ENCODE measurements at places on chromosomes 6 and 20.
A peak's percentile ranks its signal among the peaks of the same experiment; 100 is the strongest.

GRCh38 chr6:32187009-32187709, 2.8 kb downstream of the PBX2 start:
- DNase-seq = no peak

DNA sequence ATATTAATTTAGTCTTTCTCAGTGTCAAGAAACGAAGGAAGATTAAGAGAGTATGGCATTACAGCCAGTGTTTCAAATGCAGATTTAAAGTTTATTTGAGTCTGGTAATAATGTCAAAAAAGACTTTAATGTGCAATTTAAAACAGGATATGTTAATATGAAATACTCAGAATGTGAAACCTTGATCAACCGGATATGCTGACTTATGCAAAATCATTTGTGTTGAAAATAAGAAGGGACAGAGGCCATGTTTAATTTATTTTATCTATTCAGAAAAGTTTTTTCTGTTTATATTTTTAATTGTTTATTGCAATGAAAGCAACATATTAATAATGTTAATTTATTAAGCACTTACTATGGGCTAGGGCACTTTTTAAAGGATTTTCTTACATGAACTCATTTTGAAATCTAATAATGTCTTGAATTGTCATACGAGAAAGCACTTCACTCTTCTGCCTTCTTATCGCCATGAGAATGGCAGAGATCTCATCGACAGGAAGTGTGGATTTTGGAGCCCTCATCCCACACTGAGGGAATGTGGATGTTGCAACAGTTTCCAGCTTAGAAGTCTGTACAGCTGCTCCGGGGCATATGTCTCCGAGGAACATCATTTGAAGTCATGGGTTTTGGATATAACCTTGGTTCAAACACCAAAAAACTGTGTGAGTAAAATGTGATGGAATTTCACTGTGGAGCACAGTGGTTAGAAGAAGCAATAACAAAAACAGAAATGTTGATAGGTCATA, 1410.4 kb downstream of the EPHA7 start:
- no peak for DNase-seq

DNA sequence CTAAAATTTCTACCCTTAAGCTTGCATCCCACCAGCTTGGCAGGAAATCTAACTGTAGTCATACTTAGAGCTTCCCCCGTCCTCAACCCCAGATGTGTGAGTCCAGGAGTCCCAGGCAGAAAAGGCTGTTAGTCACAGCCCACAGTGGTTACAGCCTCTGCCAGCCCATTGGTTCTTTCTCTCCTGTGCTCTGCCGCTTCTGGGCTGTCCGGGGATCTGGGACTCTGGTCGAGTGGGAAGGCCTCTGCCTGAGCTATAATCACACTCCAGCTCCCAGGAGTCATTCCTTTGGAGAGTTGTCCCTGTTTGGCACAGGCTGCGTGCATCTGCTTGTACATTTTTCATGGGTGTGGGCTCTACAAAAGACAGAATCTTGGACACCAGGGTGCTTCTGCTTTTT, 45.6 kb upstream of the FYN start:
- DNase-seq = no peak

DNA sequence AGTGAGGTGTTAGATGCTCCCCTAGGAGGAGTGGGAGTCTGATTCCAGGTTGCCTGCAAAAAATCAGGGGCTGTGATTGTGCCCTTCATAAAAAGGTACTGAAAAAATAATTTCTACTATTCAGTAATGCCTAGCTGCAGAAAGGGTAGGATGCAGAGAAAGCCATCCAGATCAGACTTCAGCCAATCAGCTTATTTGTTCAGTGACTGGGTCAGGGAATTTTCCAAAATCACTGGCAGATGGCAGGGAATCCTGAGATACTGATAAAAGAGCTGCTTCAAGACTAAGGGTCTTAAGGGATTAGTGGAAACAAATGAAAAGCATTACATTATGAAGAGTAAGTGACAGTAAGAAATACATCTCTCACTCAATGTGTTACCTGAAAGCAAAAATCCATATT, 42.8 kb upstream of the MTRF1L start:
- DNase-seq = no peak

DNA sequence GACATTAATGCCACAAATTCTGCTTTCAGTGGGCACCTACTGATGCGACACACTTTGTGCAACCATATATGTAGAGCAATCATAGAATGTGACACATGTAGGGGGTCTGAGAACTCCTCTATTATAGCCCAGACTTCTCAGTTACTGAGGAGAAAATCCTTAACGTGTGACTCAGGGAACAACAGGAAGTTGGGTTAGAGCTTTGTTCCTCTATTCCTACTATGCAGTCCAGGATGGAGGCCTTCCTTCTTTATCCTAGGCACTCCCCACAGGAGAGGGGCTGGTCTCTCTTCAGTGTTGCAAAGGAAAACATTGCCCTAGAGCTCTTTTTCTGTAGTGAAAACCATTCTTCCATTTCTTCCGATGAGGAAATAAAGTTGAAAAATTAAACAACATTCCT, 39.6 kb upstream of the RCAN2 start:
- no peak for DNase-seq

- DNase-seq = no peak
Measured at GRCh38 chr20:56439771-56440291, 27.8 kb downstream of the CASS4 start.

- no peak for DNase-seq
Measured at GRCh38 chr6:31547727-31548543, 527 bp downstream of the NFKBIL1 start.

DNA sequence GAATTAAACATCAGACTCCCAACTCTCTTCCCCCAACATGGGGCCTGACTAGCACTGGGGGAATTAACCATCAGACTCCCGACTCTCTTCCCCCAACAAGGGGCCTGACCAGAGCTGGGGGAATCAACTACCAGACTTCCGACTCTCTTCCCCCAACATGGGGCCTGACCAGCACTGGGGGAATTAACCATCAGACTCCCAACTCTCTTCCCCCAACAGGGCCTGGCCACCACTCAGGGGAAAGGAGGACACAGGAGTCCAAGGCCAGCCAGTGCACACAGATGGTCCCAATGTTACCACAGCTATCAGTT, 13.1 kb downstream of the CST7 start:
- no peak for DNase-seq

- no peak for DNase-seq
Measured at GRCh38 chr6:123879749-123880148, 76.1 kb downstream of the NKAIN2 start.

DNA sequence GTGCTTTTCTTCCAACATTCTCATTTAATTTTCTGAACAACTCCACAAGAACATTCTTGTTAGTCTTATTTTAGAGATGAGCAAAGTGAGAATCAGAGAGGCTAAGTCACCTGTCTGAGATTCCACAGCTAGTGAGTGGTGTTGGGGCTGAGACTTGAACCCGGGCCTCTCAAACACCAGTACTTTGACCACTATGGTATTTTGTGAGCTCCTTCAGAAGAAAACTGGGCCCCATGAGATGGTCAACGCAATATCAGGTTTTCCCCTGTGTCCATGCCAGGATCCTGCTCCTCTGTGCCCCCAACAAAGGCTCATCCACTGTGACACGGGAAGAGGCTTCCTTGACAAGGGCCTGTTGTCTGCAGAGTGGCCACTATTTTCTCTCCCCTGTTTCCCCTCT, 51.9 kb downstream of the MAFB start:
- DNase-seq = no peak

- DNase-seq = no peak
Measured at GRCh38 chr6:73134588-73134987, 90.7 kb downstream of the KHDC1L start.

- no peak for DNase-seq
Measured at GRCh38 chr6:20208687-20209378, 3.4 kb downstream of the MBOAT1 start.

- peak; percentile 63 for DNase-seq
Measured at GRCh38 chr6:149941583-149942460, at the start of gene ULBP2. TSS of gene ULBP2 (plus strand) at chr6:149942014. CDS start at chr6:149942073, 59 bp downstream.

GRCh38 chr6:4459032-4459431, 317.2 kb upstream of the CDYL start:
- DNase-seq = no peak

DNA sequence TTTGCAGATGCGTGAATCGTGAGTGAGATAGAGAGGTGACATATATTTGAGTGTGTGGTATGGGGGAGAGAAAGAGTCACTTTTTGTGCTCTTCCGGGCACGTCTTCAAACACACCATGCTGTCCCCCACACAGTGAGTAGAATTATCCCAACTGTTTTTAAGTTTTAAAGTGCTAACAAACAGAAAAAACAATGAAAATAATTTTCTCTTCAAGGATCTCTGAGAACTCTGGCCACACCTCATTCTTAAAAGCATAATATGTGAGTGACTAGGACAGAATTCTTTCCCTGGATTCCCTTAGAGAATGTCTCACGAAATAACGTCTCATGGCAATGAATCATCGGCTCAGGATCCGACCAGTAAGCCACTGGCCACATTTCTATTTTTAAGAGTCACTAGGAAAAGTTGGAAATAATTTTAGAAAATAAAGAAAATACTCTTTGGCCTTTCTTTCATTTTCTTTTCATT, 235.7 kb upstream of the ZNF217 start:
- no peak for DNase-seq

- DNase-seq = no peak
Measured at GRCh38 chr6:43428112-43428570, 800 bp downstream of the ABCC10 start.

DNA sequence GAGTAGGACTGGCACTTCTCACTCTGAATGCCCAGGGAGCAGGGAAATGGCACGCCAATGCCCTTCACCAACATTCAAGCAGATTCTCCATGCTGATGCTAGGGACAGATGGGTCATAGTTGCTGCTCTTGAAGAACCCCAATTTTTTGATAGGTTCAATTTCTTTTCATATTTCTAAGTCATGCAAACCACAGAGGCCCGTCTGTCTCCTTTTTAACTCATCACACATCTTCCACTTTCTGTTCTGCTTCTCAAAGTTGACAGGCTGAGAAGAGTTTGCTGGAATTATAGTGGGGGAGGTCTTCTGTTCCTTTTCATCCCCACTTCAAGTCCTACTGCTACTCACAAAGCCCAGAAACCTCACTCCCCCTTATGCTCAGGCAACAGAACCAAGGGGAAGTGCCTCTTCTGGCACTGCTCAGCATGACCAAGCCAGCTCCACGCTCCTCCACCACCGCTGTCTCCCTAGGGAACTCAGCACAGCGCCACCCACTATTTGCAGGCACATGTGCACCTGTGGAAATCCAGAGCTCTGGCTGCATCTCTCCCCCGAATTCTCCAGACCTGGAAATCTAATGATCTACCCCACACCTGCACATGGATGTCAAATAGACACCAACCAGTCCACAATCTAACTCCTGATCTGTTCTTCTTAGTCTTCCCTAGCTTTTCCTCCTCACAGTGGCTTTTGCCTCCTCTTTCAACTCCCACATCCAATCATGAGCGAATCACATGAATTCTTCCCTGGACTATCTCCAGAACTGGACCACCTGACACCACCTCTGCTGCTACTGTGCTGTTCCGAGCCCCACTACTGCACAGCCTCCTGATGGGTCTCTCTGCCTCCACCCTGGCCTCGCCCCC, 10.7 kb downstream of the ZBTB24 start:
- DNase-seq = no peak

DNA sequence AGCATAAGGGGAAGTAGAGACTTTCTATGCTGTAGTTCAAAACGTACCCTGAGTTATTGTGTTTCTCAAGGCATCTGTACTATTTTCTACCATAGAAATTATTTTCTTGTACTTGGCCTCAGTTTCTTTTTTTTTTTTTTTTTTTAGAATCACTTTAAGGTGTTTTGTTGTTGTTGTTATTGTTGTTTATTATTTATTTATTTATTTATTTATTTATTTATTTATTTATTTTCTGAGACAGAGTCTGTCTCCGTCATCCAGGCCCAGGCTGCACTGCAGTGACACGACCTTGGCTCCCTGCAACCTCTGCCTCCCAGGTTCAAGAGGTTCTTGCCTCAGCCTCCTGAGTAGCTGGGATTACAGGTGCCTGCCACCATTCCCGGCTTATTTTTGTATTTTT, 179.1 kb downstream of the GRIK2 start:
- DNase-seq = no peak

GRCh38 chr6:80886475-80886874, 780.0 kb downstream of the BCKDHB start:
- no peak for DNase-seq

- no peak for DNase-seq
Measured at GRCh38 chr6:75147512-75147911, 58.3 kb downstream of the COL12A1 start.

DNA sequence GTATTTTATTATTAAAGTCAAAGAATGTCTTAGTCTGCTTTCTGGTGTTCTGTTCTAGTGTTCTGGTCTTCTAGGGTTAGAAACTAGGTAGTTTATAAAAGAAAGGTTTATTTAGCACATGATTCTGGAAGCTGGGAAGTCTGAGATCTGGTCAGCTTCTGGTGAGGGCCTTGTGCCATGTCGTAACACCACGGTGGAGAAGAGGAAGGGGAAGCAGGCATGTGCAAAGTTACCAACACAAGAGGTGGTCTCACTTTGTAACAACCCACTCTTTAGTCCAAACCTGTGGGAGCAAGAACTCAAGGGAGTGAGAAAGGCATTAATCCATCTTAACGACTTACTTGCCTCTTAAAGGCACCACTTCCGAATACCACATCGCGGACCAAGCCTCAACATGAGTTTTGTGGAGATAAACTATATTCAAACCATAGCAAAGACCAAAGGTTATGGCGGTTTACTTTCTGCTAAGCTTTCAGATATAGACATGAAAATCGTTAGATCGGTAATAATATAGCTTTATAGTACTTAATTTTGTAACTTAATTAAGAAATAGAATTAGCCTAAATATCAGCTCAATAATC, 99.4 kb downstream of the NCOA3 start:
- no peak for DNase-seq

DNA sequence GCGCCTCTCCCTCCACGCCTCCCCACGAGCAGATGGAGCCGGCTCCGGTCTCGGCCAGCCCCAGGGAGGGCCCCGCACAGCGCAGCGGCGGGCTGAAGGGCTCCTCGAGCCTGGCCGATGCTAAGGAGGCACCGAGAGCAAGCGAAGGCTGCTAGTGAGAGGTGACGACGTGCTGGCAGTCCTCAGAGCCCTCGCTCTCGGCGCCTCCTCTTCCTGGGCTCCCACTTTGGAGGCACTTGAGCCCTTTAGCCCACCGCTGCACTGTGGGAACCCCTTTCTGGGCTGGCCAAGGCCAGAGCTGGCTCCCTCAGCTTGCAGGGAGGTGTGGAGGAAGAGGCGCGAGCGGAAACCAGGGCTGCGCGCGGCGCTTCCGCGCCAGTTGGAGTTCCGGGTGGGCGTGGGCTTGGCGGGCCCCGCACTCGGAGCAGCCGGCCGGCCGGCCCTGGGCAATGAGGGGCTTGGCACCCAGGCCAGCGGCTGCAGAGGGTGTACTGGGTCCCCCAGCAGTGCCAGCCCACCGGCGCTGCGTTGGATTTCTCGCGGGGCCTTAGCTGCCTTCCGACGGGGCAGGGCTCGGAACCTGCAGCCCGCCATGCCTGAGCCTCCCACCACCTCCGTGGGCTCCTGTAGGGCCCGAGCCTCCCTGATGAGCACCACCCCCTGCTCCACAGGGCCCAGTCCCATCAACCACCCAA, 2.5 kb upstream of the TMEM14C start:
- DNase-seq = peak; percentile 45

GRCh38 chr6:37126961-37127616, 42.9 kb upstream of the PIM1 start:
- no peak for DNase-seq

All from activated T-helper 1 cell treated with anti-CD3 and anti-CD28 coated beads, Interleukin-2, amount 50 U/mL, for 16 hours (primary cell).